ENCODE measurements at places on chromosomes 1 and 21. TPM values are rescaled to one million over a fixed set of nuclear protein-coding genes. Genes with fewer than 3 reads are reported as not detected.

DNA sequence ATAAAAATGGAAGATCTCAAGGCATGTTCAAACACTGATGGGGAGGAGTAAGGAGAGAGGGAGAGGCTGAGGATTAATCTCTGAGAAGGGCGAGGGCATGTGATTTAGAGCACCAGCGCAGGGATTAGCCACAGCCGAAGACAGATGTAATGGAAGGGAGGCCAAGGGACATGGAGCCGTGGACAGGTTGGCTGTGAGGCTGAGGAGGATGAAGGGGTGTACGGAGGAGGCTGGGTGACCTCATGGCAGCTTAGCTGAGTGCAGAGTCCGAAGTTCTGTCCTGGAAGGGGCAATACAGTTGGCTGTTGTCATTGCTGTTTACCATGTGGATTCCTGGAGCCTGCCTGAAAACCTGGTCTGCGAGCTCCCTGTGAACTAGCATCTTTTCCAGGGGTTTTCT is 342.8 kb downstream of the RPS6KC1 start:
- DNase-seq: no peak

DNA sequence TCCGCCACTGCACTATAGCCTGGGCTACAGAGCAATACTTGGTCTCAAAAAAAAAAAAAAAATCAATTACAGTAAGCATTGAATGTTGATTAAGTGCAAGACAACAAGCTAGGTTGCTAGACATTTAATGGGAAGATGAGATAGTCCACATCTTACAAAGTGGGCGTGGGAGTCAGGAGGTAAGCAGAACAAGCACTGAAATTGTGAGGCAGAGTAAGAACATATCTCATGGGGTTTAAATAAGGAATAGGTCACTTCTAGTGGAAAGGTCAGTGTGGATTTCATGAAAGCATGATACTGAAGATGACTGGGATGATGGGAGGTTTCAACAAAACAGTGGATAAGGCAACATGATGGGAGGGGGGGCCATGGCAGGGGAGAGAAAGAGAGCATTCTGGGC is 1.9 kb upstream of the OLFML2B start:
- no peak for DNase-seq

GRCh38 chr1:15852036-15852827 is 4.7 kb downstream of the SPEN start:
- no peak for DNase-seq

The MTMR11 gene
- 19.2 TPM for total RNA-seq

DNA sequence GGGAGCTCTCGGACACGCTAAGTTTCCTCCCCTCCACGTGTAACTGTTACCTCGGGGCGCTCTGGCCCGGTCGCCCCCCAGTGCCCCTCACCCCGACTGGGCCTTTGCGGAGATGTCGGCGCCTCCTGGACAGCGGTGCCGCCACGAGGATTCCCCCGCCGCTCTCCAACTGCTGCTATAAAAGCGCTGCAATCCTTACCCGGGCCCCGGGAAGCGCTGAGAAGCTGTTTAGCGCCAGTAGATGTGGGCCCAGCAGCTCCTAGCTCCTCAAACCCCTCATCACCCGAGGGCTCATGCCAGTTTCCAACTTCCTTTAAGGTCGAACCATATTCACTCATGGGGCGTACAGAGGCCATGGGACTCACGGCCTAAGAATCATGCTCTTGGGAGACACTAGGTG is 361 bp upstream of the LMX1A start:
- no peak for DNase-seq

DNA sequence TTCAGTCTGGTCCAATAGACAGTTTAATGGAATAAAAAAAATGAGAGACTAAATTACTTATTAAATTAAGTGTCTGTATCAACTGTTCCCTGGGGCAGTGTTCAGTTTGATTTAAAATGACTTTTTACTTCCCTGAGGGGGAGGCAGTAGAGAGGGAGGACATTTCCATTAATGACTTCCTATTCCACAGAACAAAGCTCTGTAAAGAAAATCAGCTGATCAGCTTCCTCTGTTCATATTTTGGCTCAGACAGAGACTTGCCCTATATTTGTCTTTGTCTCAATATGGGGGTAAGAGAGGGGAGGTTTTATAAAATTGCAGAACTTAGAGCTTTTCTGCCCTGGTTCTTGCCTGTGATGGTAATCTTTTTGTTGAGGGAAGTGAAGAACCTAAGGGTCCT is 8.4 kb downstream of the CFAP126 start:
- DNase-seq: no peak

All from activated CD4-positive, alpha-beta memory T cell treated with anti-CD3 and anti-CD28 coated beads, Interleukin-2, amount 10 ng/mL, durations not matched to agents 7 days and 5 days (primary cell).